ENCODE measurements at places on chromosomes 1 and 21. TPM values are rescaled to one million over a fixed set of nuclear protein-coding genes. Genes with fewer than 3 reads are reported as not detected.

GRCh38 chr1:11013160-11013531, 692 bp downstream of the TARDBP start:
- DNase-seq, result no peak

C1orf216 gene
- 10.0 TPM for total RNA-seq

IL19 gene
- total RNA-seq, result not detected

GRCh38 chr1:216651826-216652418, 71.3 kb downstream of the ESRRG start:
- no peak for DNase-seq

GRCh38 chr21:38596264-38597042, 98.2 kb upstream of the ERG start:
- DNase-seq, result no peak

DNA sequence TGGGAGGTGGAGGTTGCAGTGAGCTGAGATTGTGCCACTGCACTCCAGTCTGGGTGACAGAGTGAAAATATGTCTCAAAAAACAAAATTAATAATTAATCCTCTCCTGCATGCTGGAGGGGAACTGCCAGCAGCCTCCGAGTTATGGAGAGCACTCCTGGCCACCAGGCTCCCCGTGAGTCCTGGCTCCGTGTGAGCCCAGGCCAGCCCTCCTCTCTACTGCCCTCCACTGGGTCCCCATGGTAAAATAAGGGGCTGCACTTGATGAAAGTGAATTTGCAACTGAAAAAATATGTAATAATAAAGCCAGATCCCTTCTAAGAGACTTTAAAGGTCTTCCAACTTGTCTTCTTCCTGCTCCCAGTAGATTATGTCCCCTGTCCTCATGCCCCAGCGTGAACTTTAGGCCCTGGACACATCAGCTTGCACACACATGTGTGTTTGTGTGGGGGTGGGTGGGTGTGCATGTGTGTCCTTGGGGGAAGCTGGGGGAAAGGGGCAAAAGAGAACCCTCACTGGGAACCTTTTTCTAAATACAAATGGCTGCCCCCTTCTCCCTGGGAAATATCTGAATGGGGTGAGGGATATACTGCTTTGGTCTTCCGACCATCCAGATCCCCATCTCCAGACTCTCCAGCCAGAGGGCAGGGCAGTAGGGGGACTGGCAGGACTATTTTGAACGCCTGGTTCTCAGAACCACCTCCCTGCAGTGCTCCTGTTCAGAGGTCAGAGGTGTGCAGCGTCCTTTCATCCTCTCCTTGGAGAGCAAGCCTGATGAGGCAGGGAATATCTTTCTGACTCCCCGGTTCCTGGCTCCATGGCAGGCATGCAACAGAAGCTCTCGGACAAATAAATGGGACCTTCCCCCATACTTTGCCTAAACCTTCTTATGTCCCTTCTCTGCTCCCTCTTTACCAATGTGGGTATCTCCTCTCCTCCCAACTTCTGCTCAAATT, 26.2 kb downstream of the NEK2 start:
- DNase-seq, result no peak

LCE2A gene
- total RNA-seq, result not detected

DNA sequence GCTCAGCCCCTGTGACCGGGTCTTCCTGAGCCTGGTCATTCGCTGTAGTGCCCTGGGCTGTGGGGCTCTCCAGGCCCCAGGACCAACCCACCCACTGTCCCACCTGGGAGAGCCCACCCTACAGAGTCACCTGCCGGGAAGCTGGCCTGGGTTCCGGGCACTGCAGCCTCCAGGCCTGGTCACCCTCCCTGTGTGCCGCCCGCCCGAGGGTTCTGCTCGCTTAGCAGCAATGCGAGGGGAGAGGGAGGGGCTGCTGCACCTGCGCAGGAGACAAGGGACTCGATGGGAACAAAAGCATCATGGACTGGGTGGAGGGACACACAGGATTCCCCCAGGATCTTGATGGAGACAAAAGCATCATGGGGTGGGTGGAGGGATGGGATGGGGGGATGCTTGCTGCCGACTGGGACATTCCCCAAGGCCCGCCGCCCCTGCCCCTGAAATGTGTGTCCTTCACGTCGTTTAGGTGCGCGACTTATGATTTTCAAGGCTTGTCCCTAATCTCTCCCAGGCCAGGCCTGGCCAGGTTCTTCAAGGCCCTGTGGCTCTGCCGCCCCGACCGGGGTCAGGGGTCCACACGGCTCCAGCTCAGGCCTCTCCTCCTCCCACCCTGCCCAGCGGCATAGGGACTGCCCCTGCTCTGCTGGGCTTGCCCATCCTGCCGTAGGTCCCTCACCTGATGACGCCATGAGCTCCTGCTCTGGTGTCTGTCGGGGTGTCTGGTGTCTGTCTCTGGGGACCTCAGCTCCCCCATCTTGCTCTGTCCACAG, 1.7 kb downstream of the KRTAP10-8 start:
- no peak for DNase-seq

- no peak for DNase-seq
Measured at GRCh38 chr1:37636435-37636834, 1.7 kb upstream of the RSPO1 start.

AMPD1 gene
- not detected for total RNA-seq

- no peak for DNase-seq
Measured at GRCh38 chr1:41476807-41477361, 7.6 kb downstream of the EDN2 start.

DNA sequence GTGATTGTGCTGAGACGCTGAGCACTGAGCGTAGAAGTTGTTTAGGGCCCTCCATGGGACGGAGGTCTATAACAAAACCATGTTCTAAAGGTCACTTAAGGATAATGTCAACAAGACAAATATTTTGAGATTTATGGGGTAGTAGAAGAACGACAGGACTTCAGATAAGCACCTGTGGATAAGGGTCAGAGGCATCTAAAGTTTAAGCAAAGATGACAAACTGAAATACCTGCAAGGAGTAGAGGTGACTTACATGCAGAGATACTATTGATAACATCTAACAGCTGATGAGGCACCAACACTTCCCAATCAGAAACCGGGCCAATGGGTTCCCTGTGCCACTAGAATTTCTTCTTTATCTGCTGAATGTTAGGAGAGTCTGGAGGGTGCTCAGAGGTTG, 83.5 kb downstream of the CENPF start:
- DNase-seq, result no peak

CYP4X1 gene
- 0.31 TPM for total RNA-seq

DNA sequence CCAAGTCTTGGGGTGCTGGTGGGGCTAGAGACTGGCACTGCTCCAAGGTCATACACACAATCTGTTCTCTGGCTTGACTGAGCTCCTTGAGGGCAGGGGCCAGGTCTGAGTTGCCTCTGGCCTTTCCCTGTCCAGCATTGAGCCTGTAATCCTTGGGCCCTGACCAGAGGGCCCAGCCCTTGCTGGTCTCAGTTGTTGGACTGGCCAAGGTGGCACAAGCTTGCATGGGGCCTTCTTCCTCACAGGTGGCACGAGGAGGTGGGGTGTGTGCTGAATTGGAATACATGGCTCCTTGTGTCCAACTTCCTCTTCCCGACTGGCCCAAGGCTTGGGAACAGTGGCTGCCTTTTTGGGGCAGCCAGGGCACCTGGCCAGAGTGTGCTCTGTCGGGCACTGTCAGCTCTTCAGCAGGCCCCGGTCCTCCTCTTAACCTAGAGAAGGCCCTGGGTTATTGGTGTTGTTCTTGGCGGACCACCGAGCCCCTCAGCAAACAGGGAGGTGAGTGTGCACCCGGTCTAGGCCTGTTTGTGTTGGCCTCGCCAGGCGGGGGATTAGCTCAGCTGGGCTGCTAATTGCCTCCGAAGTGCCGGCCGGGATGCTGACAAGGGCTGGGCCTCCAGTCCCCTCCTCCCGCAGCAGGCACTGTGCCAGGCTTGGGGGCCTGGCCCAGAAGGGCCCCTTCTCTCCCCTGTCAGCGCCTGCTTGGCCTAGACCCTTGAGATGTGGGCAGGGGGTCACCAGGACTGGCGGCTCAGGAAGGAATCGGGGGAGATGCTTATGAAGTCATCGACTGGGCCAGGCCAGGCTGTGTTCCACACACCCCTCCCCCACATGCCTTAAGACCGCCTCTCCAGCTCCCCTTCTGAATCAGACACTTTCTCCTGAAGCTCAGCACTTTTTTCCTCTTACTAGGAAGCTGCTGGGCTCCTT, 28.5 kb downstream of the WNT4 start:
- no peak for DNase-seq

IRF6 gene
- 67.4 TPM for total RNA-seq

DNA sequence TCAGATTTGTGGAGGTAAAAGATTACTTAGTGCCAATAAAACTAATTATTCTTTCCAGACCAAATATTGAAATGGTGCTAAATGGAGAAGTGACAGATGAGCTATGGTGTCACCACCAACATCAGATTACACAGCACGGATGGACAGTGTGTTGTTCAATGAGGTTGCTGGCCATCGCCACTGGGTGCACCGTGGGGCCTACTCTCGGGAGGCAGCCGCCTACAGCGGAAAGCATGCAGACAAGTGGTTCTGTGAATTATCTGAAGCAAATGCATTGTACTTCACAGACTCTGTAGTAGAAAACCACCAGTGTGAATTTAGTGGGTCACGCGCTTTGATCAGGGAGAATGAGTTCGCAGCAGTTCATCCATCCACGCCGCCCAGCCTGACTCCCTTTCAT, 42.3 kb downstream of the GNG4 start:
- DNase-seq, result no peak

- DNase-seq, result no peak
Measured at GRCh38 chr1:10814976-10815857, 18.8 kb upstream of the CASZ1 start.

DNA sequence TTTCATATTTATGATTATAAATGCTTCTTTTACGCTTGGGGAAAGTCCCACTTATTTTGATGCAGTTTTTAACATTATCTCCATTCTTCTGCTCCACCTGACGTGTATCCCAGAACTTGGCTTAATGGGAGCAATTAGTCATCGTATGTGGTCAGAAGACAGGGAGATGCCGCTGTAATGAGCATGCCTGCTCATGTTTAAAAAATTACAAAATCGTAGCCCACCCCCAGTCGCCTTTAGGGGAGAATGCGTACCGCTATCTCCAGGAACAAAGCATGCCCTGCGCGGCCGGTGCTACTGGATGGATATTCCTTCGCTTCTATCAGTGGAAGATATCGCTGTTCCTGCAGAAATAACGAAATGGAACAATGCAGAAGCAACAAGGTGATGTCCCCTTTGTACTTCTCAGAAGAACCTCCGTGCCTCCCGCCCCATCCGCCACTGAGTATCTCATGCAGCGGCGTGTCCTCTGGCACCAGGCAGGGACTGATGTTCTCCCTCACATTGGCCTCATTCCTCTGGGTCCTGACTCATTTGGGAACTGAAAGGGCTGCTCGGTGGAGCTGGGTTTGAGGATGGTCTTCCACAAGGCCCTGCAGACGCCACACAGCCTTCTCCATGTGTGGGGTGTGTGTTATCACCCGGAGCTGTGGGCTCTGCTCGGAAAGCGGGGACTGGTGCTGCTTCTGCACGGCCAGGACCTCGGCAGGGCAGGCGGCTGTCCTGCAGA, 116.3 kb upstream of the COL6A1 start:
- DNase-seq, result no peak

DNA sequence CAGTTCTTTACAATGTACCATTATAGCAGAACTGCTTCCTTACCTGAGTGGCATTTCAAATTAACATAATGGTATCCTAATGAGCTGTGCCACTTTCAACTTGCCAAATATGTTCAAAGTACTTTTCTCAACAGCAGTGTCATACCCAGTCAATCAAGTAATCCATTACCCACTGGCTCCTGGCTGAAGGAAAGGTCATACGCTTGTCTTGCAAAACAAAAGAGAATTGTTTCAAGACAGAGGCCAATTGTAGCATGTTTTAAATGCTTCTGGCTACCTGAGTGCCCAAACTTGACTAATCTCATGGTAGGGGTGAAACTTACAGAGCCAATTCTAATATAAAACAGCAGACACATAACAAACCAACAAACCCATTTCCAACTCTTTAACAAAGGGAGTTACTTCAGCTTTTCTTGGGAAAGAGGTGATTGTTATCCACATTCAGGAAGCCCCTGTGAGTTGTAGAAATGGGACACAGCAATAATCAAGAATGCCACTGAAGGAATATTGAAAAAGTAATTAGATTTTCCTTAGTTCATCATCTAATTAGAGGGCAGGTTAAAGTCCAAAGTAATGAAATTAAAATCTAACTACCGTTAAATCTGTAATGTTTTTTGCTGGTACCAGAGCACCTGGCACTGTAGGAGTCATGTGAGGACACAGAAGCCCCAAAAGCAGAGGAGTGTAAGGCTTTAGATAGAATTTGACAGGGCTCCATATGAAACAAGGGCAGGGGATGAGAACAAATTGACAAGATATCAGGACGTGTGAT, 241.9 kb downstream of the RWDD3 start:
- DNase-seq, result no peak

DNA sequence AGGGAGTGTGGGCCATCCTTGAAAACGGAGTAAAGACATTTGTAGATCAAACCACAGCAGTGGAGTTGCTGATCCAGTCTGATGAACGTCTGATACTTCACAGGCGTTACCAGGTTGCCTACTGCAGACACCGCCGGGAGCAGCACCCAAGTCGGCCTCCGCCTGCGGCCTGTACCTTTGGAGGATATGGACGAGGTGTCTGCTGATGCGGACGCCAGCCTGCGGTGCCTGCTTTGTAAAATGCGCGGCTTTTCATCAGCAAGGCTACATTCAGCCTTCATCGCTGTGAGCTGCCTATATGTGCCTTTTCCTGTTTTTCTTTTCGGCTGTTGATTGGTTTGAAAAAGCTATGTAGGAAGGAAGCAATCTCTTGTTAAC, 16.0 kb downstream of the SLX9 start:
- no peak for DNase-seq

GRCh38 chr1:8027748-8028570, 1.9 kb upstream of the ERRFI1 start:
- no peak for DNase-seq

GRCh38 chr1:43074244-43074643, 97.8 kb downstream of the EBNA1BP2 start:
- DNase-seq, result no peak

GRCh38 chr1:26281971-26282370, 2.1 kb downstream of the SH3BGRL3 start:
- no peak for DNase-seq

LAMC2 gene
- total RNA-seq, result 14.8 TPM

- DNase-seq, result peak; percentile 44
Measured at GRCh38 chr1:7235871-7236517, 450.7 kb downstream of the CAMTA1 start.

DNA sequence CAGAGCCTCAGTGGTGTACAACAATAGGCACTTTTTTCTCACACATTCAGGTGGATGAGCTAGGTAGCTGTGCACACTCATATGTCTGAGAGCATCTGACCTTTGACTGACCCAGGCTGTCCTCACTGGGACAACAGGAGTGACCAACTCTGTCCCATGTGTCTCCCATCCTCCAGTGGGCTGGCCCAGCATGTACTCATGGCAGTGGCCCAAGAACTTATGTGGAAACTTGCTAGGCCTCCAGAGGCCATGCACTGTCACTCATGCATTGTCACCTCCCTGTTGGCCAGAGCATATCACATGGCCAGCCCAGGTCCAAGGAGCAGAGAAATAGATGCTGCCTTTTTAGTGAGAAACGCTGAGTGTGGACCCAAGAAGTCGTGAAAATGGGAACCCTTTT, 158.8 kb downstream of the IGSF21 start:
- DNase-seq, result no peak

MTARC2 gene
- total RNA-seq, result 14.3 TPM

- no peak for DNase-seq
Measured at GRCh38 chr21:33899199-33899598, 16.4 kb downstream of the ATP5PO start.

SPRR3 gene
- total RNA-seq, result 155 TPM

LEPR gene
- 7.2 TPM for total RNA-seq

GRCh38 chr21:36627242-36627641, 71.7 kb upstream of the SIM2 start:
- no peak for DNase-seq

GRCh38 chr1:3004285-3005205, 16.7 kb upstream of the ACTRT2 start:
- DNase-seq, result no peak
